ENCODE measurements at places on chromosomes 6 and 20.

- peak; percentile 58 for DNase-seq
These were observed 49.4 kb downstream of the ERMARD start for GRCh38 chr6:169800668-169801395.

DNA sequence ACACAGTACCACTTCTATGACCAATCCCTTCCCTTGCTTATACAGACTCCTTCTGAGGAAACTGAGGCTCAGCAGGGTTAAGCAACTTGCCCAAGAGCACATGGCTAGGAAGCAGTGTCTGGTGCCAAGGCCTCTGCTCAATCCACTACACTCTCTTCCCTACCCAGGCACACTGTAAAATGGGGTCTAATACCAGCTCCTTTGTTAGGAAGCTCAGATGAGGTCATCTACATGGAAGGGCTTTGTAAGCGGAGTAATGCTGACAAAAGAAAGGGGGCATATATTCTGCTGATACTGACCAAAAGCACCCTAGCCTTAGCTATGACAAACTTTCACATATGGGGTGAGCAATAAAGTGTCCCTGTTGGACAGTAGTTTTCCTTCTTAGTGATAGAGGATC lies 9.1 kb downstream of the TRIM26 start:
- DNase-seq, result no peak

GRCh38 chr6:89650579-89650978 lies 12.0 kb upstream of the LYRM2 start:
- no peak for DNase-seq

- DNase-seq, result no peak
These were observed 204.1 kb downstream of the SIM1 start for GRCh38 chr6:100260584-100260983.

DNA sequence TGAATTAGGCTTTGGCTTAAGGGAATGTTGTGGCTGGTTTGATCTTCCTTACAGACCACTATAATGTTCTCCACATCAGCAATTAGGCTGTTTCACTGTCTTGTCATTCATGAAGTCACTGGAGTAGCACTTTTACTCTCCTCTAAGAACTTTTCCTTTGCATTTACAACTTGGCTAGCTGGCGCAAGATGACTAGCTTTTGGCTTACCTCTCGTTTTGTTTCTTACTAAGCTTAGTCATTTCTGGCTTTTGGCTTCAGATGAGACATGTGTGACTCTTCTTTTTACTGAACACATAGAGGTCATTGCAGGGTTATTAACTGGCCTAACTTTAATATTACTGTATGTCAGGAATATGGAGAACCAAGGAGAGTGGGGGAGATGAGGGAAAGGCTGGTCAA lies 143.2 kb downstream of the PTCHD4 start:
- no peak for DNase-seq

GRCh38 chr6:142336787-142337186 lies 35.0 kb downstream of the ADGRG6 start:
- DNase-seq, result no peak

DNA sequence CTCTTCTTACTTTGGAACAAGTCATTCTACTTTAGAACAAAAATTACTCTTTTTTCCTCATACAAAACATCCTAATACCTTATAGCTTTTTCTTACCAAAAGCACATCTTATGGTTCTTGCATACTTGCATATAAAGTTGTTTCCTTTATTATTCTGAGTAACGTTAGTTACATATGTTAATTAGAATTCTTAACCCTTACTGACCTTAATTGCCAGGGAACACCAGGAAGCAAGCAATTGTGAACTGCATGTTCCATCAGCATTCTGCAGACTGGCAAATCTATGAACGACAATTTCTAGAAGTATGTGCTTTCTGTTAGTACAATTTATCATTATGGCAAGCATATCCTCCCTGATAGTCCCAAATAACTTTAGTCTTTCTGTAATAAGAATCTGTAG lies 831.0 kb downstream of the C6orf118 start:
- no peak for DNase-seq

DNA sequence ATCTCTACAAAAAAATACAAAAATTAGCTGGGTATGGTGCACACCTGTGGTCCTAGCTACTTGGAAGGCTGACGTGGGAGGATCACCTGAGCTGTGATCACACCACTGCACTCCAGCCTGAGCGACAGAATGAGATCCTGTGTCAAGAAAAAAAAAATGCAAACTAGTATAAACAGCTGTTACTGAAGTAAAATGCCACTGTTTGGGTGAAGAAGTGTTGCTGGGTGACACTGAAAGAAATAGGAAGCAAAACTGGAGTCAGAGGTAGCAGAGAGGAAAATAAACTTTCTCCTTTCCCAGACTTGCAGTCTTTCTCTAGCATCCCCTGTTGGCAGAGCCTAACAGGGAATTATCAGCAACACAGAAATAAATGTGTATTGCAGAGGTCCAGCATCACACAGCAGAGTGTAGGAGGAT lies 241.2 kb upstream of the PREP start:
- DNase-seq, result no peak

DNA sequence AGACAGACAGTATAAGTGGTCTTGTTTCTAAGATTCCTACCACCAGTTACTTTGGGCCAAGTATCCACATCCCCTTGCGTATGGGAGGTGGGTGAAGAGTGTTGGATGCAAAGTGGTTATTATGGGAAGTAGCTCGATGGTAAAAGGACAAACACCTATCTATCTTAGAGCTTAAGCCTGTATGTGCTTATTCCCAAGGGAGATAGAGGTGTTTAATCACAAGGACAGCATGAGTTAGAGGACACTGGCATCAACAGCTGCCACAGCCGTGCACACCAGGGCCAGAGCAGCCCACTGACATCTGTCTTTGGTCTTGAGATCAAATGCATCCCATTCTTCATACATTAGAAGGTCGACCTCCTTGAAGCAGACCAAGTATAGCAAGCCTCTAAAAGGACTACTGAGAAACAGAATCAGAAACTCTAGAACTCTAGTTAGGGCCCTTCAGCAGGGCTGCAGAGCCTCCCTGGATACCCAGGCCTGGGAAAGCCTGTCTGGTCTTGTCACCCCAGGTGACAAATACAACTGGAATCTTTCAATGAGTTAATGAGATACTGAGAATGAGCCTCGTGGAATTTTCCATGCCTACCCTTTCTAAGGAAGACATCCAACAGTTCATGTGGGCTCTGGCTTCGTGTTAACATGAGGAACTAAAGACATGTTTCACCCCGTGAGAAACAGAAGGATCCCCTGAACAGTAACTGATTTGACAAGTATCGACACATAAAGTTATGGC lies 28.7 kb downstream of the TXNDC5 start:
- DNase-seq, result no peak

DNA sequence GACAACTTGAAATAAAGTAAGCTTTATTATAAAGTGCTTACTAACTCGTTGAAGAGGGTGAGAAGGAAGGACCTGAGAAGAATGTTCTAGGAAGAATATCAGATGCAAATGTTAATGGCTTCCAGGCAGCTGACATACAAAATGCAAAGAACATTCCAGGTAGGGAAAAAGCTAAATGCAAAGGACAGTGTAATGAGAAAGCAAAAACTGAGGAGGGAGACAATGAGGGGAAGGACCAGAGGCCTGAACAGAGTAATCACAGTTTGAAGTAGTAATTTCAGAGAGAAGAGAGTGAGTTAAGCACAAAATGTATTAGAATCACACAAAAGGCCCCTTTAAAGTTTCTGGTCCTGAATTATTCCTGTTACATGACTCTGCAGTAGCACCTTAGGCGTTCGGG lies 81.3 kb downstream of the HMGCLL1 start:
- no peak for DNase-seq

DNA sequence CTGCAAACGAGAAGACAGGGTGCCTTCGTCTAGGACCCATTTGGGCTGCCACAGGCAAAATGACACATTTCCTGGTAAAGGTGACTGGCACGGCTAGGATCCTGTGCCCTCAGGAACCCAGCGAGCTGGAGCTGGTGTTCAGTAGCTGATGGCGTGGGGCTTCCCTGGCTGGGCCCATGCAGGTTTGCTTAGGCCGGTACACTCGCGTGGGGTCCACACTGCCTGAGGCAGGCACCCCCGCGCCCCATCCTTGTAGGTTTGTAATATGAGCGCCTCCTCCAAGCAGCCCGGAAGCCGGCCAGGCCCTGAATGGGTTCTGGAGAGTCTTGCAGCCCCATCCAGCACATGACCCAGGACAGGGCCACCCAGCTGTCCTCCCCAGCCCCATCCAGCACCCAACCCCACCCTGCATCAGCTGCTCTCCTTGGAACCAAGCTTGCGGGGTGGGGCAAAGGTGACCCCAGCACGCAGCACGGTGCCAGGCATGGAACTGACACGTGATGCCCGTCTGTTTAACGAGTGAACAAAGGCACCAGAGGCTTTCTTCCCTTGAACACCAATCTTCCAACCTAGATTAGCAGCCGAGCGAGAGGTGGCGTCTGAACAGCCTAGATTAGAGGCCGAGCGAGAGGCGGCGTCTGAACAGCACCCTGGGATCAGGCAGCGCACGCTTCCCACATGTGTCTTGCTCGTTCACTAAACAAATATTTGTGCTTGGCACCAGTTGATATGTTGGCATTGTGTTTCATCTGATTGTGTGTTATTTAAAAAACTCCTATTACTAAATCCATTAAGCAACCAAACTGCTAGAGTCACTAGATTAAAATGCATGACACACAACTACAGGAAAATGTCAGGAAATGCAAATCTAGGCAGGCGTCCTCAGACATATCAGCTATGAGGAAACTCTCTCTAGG lies 112.1 kb downstream of the DLL1 start:
- DNase-seq, result peak; percentile 52

- no peak for DNase-seq
These were observed 54.6 kb upstream of the DDR1 start for GRCh38 chr6:30829639-30830255.

DNA sequence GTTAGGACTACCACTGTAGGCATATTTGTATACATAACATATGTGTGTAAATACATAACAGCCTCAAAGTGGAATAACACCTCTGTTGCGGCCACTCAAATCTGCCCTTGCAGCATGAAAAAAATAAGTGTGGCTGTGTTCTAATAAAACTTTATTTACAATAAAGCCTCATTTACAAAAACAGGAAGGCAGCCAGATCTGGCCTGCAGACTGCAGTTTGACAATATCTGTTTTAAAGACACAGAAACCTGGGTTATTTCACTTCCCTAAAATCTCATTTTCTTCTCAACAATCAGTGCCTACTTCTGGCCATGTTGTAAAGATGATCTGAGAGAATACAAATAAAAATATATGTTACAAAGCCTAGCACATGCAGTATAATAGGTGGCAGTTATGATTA lies 53.9 kb upstream of the SCML4 start:
- DNase-seq, result no peak

- no peak for DNase-seq
These were observed 10.2 kb downstream of the SMPDL3A start for GRCh38 chr6:122799140-122799745.

DNA sequence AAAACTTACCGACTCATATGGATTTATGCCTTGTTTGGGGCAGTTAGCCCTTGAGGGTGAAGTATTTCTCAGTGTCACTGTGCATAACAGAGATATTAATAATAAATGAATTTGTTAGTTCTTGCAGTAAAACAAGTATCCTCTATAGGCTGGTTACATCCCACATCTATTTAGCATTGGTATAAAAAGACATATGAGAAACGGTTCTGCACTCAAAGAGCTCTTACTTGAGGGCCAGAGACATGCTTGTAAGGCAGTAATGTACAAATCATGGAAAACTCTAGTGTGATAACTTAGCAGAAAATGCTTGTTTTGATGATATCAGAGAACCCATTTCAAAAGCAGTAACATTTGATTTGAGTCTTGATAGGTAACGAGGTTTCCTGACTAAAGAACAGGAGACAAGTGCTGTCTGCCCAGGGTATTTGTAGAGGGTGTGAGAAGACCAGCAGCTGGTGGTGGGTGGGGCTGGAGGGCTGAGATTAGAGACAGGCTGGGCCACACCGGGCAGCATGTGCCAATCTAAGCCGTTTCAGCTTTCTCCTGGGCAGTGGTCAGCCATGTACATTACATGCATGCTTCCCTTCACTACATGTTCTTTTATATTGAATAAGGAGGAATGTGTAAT lies 46.3 kb downstream of the TULP4 start:
- no peak for DNase-seq

Measured in ascending aorta (tissue), 2 donors.